ENCODE measurements at places on chromosomes 5 and 9. TPM values are rescaled to one million over a fixed set of nuclear protein-coding genes. Genes with fewer than 3 reads are reported as not detected.

SMIM33 gene
- not detected for total RNA-seq

PCAT7 gene
- 2.7 TPM for total RNA-seq

TAS2R1 gene
- not detected for total RNA-seq

GBGT1 gene
- total RNA-seq, result 1.0 TPM

EHMT1 gene
- total RNA-seq, result 44.7 TPM

IRX4 gene
- total RNA-seq, result 0.79 TPM

SLC25A2 gene
- not detected for total RNA-seq

SGCD gene
- total RNA-seq, result not detected

SPINK4 gene
- not detected for total RNA-seq

RARS1 gene
- 155 TPM for total RNA-seq

LHX3 gene
- 0.07 TPM for total RNA-seq

DRD1 gene
- not detected for total RNA-seq

PCDHB12 gene
- total RNA-seq, result 0.99 TPM

PKD2L2 gene
- not detected for total RNA-seq

C9orf153 gene
- total RNA-seq, result 0.40 TPM

DMRT3 gene
- total RNA-seq, result not detected

CD72 gene
- not detected for total RNA-seq

ODF2 gene
- 47.2 TPM for total RNA-seq

BAAT gene
- total RNA-seq, result 0.14 TPM

GFPT2 gene
- 10.6 TPM for total RNA-seq

TGFBR1 gene
- total RNA-seq, result 85.6 TPM

CPEB4 gene
- 26.1 TPM for total RNA-seq

IFNA2 gene
- total RNA-seq, result not detected

TMEM252 gene
- not detected for total RNA-seq

TMEM174 gene
- not detected for total RNA-seq

RASEF gene
- 1.7 TPM for total RNA-seq

SLC6A7 gene
- 1.6 TPM for total RNA-seq

HSPB3 gene
- total RNA-seq, result not detected

CDKN2B gene
- not detected for total RNA-seq

EIF4E1B gene
- total RNA-seq, result not detected

Data from NCI-H460 (cell line).